Natural killer cell treated with Interleukin-12 subunit alpha and Interleukin-12 subunit beta and Interleukin-15 and Interleukin-18, amount 100 ng/mL, for 72 hours (primary cell): ENCODE measurements at places on chromosomes 2 and 18.

DNA sequence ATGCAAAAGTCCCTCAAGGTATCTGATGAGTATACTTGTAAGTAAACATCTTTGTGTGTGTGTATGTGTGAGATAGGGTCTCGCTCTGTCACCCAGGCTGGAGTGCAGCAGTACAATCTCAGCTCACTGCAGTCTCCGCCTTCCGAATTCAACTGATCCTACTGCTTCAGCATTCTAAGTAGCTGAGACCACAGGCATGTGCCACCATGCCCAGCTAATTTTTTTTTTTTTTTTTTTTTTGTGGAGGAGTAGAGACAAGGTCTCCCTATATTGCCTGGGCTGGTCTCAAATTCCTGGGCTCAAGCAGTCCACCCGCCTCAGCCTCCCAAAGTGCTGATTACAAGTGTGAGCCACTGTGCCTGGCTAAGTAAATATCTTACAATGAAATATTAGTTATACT lies 23.2 kb downstream of the ADAM17 start:
- DNase-seq = no peak
- H3K27ac ChIP-seq = no peak overlapping the region
- H3K27me3 ChIP-seq = no peaks in the 10 kb centered on the region

DNA sequence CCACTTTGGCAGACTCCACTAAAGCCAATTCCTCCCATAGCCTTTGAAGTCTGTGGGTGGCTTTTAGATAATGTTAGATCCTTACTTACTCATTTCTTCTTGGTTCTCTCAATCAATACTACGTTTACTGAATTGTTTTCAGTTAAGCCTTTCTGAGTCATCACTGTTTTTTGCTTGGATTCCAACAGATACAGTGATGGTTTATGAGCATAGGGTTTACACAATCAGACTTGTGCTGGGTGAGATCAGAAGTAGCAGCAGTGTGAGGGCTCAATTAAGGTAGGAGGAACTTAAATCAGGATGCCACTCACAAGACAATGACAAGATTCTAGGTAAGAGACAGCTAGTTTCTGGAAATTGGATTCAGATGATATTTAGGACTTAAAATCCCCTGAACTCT lies 297.7 kb upstream of the DOK6 start:
- no peaks in the 10 kb centered on the region for H3K27me3 ChIP-seq
- no peak overlapping the region for H3K4me3 ChIP-seq
- no peak for DNase-seq
- H3K4me1 ChIP-seq = no peaks in the 10 kb centered on the region
- H3K27ac ChIP-seq = no peak overlapping the region

- no peaks in the 10 kb centered on the region for H3K36me3 ChIP-seq
- H3K27ac ChIP-seq = no peak overlapping the region
- peaks cover 27% of the 10 kb centered on the region for H3K27me3 ChIP-seq
- no peak for DNase-seq
- H3K4me1 ChIP-seq = no peaks in the 10 kb centered on the region
- no peak overlapping the region for H3K4me3 ChIP-seq
Measured at GRCh38 chr18:61847164-61847791, 45.5 kb downstream of the RNF152 start.

DNA sequence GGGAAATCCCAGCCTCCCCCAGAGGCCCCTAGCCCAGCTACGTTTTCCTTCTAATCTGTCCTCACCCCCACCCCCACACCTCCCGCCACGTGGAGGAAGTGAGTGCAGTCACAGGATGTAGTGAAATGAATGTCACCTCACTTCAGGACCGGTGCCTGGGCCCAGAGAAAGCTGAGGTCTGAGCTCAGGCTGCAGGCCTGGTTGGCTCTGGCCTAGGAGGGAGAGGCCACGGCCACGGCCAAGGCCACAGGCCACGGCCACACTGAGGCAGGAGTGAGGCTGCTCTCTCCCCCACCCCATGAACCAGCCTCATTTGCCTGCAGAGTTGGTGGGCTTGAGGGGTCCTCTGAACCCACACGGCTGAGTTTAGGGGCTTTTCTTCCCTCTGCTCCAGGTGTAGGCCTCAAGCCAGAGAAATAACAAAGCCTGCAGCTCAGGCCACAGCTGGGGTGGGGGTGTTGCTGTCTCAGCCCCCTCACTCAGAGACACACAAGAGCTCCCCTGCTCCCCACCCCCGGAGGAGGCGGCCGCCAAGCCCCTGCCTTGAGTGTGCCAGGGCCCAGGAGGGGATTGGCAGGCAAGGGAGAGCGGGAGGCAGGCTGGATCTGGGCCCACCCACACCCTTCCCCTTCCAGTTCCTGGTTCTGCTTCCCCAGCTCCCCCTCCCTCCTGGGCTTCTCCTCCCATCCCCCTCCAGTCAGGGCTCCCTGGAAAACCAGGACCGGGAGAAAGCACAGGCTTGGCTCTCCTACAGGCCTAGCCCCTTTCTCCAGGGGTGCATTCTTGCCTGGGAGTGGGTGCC lies 27.0 kb downstream of the DNMT3A start:
- H3K4me3 ChIP-seq = no peak overlapping the region
- H3K4me1 ChIP-seq = peaks cover 16% of the 10 kb centered on the region
- peak; percentile 78 for DNase-seq
- H3K27ac ChIP-seq = peak overlapping the region; percentile 66
- peaks cover 3% of the 10 kb centered on the region for H3K27me3 ChIP-seq

DNA sequence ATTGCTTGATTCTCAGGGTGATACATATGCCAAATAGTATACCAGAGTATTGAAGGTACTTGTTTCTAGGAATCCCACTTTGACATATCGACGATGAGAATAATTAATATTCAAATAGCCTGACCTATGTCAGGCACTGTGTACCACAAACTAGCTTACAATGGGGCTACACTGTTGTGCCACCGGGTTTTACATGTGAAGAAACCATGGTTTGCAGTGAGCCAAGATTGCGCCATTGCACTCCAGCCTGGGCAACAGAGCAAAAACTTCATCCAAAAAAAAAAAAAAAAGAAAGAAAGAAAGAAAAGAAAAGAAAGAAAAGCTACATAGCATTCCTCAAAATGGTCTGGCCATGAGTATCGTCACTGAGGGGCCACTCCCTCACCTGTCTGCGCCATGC lies 25.5 kb downstream of the GYPC start:
- no peak overlapping the region for H3K4me3 ChIP-seq
- DNase-seq = no peak
- no peaks in the 10 kb centered on the region for H3K36me3 ChIP-seq
- H3K27ac ChIP-seq = no peak overlapping the region
- H3K27me3 ChIP-seq = no peaks in the 10 kb centered on the region

DNA sequence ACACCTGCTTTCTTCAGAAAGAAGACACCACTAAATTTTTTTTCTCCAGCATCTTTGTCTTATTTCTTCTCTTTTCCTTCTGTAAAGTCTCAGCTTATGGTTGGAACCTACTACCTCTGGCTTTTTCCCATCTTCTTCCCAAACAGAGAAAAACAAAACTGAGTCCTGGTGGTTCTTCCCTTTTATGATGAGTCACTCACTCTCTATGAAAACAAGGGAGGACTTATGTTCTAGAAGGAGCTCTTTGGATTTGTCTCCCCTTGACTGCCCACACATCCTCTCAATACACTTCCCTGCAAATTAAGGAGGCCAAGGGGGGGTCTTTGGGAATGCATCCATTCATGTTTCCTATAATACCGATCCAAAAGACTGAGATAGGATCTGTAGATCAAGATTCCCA lies 22.1 kb upstream of the MEIS1 start:
- H3K4me3 ChIP-seq = no peak overlapping the region
- no peaks in the 10 kb centered on the region for H3K36me3 ChIP-seq
- H3K27ac ChIP-seq = no peak overlapping the region
- no peak for DNase-seq

- no peak for DNase-seq
- no peaks in the 10 kb centered on the region for H3K4me1 ChIP-seq
- H3K27ac ChIP-seq = no peak overlapping the region
- H3K4me3 ChIP-seq = no peak overlapping the region
- H3K36me3 ChIP-seq = no peaks in the 10 kb centered on the region
Measured at GRCh38 chr2:150690870-150691269, 203.4 kb upstream of the RND3 start.

- peaks cover 67% of the 10 kb centered on the region for H3K27me3 ChIP-seq
- no peak overlapping the region for H3K27ac ChIP-seq
- no peak for DNase-seq
Measured at GRCh38 chr2:86420913-86421312, 20.3 kb upstream of the KDM3A start.

GRCh38 chr2:196201229-196202009 lies 30.0 kb upstream of the STK17B start:
- H3K27ac ChIP-seq = peak overlapping the region; percentile 96
- no peaks in the 10 kb centered on the region for H3K27me3 ChIP-seq
- DNase-seq = no peak
- H3K36me3 ChIP-seq = peaks cover 5% of the 10 kb centered on the region
- H3K4me1 ChIP-seq = peaks cover 47% of the 10 kb centered on the region

DNA sequence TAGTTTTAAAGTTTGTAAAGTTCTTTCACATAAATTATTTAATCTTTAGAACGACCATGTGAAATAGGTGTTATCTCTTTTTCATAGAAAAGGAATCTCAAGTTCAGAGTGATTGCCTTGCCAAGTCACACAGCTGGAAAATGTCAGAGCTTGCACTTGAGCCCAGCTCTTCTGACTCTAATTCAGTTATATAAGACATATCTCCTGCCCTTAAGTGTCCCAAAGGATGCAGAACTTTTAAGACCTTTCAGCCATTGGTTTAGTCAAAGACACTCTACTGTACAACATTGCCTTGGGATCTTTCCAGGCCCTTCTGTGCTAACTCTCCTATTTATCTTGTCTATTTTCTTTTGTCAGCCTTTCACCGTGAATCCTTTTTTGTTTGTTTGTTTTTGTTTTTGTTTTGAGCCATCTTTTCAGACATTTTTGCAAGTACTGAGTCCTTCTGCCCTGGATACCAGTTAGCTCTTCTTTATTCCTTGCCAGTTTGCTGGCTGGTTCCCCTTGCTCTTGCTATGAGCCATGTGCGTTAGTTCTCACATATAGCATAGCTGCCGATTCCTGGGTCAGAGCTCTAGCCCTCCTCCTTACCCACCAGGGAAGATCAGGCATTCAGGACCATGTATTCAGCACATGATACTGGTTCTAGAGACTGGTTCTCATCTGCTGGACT lies 160.0 kb upstream of the MYO3B start:
- H3K27me3 ChIP-seq = no peaks in the 10 kb centered on the region
- H3K4me1 ChIP-seq = no peaks in the 10 kb centered on the region
- DNase-seq = no peak
- H3K36me3 ChIP-seq = peaks cover 5% of the 10 kb centered on the region

GRCh38 chr2:8667896-8668512 lies 13.9 kb upstream of the ID2 start:
- H3K4me3 ChIP-seq = no peak overlapping the region
- DNase-seq = no peak
- peaks cover 21% of the 10 kb centered on the region for H3K4me1 ChIP-seq
- no peaks in the 10 kb centered on the region for H3K36me3 ChIP-seq
- no peak overlapping the region for H3K27ac ChIP-seq

DNA sequence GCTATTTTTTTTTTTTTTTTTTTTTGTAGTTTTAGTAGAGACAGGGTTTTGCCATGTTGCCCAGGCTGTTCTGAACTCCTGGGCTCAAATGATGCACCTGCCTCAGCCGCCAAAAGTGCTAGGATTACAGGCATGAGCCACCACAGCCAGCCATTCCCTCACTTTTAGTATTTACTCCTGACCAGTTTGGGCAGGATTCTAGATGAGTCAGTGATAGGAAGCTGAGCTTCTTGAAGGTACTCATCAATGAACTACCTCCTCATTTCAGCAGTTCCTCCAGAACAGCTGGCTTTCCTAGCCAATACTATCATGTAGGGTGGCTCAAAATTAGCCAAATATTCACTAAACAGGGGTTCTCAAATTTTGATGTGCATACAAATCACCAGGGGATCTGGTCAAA lies 57.2 kb downstream of the CYBRD1 start:
- H3K4me1 ChIP-seq = no peaks in the 10 kb centered on the region
- no peaks in the 10 kb centered on the region for H3K36me3 ChIP-seq
- peaks cover 14% of the 10 kb centered on the region for H3K27me3 ChIP-seq
- H3K27ac ChIP-seq = no peak overlapping the region

DNA sequence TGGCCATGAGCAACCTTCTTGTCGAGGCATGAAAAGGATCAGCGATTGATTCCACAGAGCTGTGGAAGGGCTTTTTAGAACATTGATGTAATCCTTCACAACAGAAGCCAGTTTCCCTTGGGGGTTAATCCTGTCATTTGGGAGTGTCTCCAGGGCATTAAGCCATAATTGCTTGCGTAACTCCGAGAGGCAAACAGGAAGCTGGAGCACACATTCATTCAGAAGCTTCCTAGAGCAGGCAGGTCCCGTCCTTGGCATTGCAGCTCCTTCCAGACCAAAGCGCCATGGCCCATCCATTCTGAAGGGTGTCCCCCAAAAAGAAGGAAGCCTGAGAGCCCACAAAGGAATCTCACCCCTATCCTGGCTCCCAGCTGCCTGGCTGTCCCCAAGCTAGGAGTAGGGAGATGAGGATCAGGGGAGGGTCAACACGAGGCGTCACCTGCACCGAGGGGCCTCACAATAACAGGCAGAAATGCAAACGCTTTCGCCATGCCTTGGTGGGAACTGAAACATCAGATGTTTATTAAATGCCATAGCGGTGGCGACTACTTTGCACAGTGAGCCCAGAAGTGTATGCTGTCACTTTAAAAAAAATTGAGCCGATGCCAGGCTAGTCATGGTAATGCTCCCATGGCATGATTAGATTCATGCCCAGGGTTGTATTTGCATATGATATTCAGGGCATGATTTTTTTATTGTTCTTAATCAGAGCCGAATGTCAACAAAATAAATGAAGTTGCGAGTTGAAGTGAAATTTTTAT lies 339.4 kb downstream of the BCL11A start:
- peaks cover 3% of the 10 kb centered on the region for H3K27me3 ChIP-seq
- no peak overlapping the region for H3K27ac ChIP-seq
- H3K36me3 ChIP-seq = no peaks in the 10 kb centered on the region
- no peak overlapping the region for H3K4me3 ChIP-seq
- DNase-seq = no peak
- H3K4me1 ChIP-seq = no peaks in the 10 kb centered on the region

GRCh38 chr2:55590810-55591440 lies 26.5 kb downstream of the PPP4R3B start:
- no peak overlapping the region for H3K27ac ChIP-seq
- no peaks in the 10 kb centered on the region for H3K36me3 ChIP-seq
- H3K4me1 ChIP-seq = peaks cover 7% of the 10 kb centered on the region
- DNase-seq = no peak
- H3K4me3 ChIP-seq = no peak overlapping the region

GRCh38 chr2:40403233-40403836 lies 48.6 kb downstream of the SLC8A1 start:
- no peaks in the 10 kb centered on the region for H3K27me3 ChIP-seq
- H3K36me3 ChIP-seq = peaks cover 5% of the 10 kb centered on the region
- DNase-seq = no peak

- H3K4me1 ChIP-seq = no peaks in the 10 kb centered on the region
- DNase-seq = no peak
- no peak overlapping the region for H3K4me3 ChIP-seq
- H3K27me3 ChIP-seq = peaks cover 12% of the 10 kb centered on the region
Measured at GRCh38 chr2:120871881-120872620, 136.4 kb downstream of the GLI2 start.
